CD4-positive, CD25-positive, alpha-beta regulatory T cell (primary cell): ENCODE measurements at places on chromosomes 1 and 21. TPM values are rescaled to one million over a fixed set of nuclear protein-coding genes. Genes with fewer than 3 reads are reported as not detected.

The AQP10 gene
- 0.81 TPM for total RNA-seq

The LCK gene
- total RNA-seq, result 388 TPM

The SYT14 gene
- not detected for total RNA-seq

The VPS26C gene
- total RNA-seq, result 49.4 TPM

The CAMTA1 gene
- total RNA-seq, result 48.8 TPM

The S1PR1 gene
- total RNA-seq, result 191 TPM

The BCAS2 gene
- 114 TPM for total RNA-seq

The SPAG17 gene
- total RNA-seq, result not detected

The TMPRSS15 gene
- not detected for total RNA-seq

The YIPF1 gene
- total RNA-seq, result 16.0 TPM

The ITGB2 gene
- total RNA-seq, result 411 TPM

The OPRD1 gene
- total RNA-seq, result not detected

The FBXO2 gene
- total RNA-seq, result 2.1 TPM

The CBR1 gene
- total RNA-seq, result 9.8 TPM

The FMO2 gene
- total RNA-seq, result not detected

The LPAR3 gene
- total RNA-seq, result 0.32 TPM

The BROX gene
- 72.0 TPM for total RNA-seq

The KCNK2 gene
- total RNA-seq, result not detected

The TMEM201 gene
- 12.1 TPM for total RNA-seq

The PTAFR gene
- 0.54 TPM for total RNA-seq

The PRAMEF2 gene
- not detected for total RNA-seq

The TMPRSS3 gene
- 4.0 TPM for total RNA-seq

The CACNA1S gene
- not detected for total RNA-seq

The KLHL20 gene
- total RNA-seq, result 27.9 TPM

The BTBD19 gene
- total RNA-seq, result 45.4 TPM

The RHD gene
- total RNA-seq, result 0.20 TPM

The SPATA17 gene
- not detected for total RNA-seq

The NTMT2 gene
- not detected for total RNA-seq

The POU3F1 gene
- 1.7 TPM for total RNA-seq

The KIF14 gene
- 0.59 TPM for total RNA-seq

The IRF2BP2 gene
- 375 TPM for total RNA-seq

The SMCP gene
- not detected for total RNA-seq

The PCSK9 gene
- not detected for total RNA-seq

The RNU1-2 gene
- total RNA-seq, result 3,278 TPM

The ABCA4 gene
- not detected for total RNA-seq

The CDC42 gene
- 376 TPM for total RNA-seq

The PLCH2 gene
- total RNA-seq, result 43.4 TPM

The GSTM1 gene
- 18.7 TPM for total RNA-seq

The LCE2A gene
- total RNA-seq, result not detected

The GPR153 gene
- total RNA-seq, result 0.15 TPM

The PCAT6 gene
- total RNA-seq, result not detected

The MX1 gene
- 111 TPM for total RNA-seq

The PYHIN1 gene
- 97.3 TPM for total RNA-seq

The TNNI3K gene
- total RNA-seq, result not detected

The KIRREL1 gene
- not detected for total RNA-seq

The S100A5 gene
- 1.8 TPM for total RNA-seq

The ALX3 gene
- not detected for total RNA-seq

The DCST1 gene
- total RNA-seq, result 0.32 TPM
